ENCODE measurements at places on chromosomes 2 and 18.

DNA sequence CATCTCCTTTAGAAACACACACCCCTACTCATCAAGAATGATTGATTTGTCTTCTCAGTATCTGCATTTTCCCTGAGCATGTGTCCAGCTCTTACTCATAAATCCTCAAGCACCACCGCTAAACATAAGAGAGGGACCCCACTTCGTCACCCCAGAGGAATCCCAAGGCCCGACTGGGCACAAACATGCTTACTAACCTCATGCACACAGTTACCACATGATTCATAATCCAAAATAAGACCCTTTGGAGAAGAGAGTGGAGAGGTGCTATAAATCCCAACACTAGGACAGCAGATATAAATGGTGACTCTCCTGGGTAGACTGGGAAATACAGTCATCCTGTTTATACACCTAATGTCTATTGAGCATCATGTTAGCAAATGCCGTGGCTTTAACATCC lies 843.2 kb upstream of the ID2 start:
- DNase-seq: no peak

- DNase-seq: peak; percentile 75
These were observed 71.7 kb downstream of the TPGS2 start for GRCh38 chr18:36757081-36757480.

GRCh38 chr2:150166313-150167051 lies 321.0 kb downstream of the RND3 start:
- DNase-seq: no peak

GRCh38 chr18:3654442-3655253 lies 204.7 kb downstream of the TGIF1 start:
- no peak for DNase-seq

GRCh38 chr2:209473930-209474419 lies 50.1 kb downstream of the MAP2 start:
- DNase-seq: peak; percentile 69

DNA sequence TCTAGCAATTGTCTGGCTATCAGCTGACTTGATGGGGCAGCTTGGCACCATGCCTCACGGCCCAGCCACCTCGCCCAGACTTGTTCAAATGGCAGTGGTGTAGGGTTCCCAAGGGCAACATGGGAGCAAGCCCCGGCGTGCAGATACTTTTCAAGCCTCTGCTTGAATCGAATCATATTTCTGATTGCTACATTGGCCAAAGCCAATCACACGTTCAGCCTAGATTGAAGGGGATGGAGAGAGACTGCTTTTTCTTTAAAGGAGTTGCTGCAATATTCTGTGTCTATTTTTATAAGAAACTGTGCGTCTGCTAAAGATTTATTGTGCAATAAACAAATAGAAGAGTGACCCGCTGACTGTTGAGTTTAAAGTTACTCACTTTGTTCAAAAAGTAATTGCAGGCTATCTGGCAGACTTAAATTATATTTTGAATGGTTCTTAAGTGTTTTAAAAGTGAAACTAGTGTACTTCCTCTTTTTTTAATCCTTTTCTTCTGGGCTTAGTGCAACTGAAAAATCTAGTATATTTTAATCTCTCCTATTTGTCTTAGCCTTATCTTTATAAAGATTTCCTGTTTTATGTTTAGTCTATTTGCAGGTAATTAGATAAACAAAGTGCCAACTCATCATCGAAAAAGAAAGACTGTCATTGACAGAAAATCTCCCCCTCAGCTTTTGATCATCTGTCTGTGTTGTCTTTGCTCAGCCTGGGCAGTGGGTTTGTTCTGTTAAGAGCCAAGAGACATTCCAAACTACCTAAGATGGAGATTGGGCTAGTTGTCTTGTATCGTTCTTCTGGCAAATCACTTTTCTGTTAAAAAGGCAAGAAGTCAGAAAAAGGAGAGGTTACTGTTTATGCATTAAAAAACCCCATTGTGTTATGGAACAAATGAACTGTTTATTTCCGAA lies 156.1 kb downstream of the TPGS2 start:
- DNase-seq: peak; percentile 60

DNA sequence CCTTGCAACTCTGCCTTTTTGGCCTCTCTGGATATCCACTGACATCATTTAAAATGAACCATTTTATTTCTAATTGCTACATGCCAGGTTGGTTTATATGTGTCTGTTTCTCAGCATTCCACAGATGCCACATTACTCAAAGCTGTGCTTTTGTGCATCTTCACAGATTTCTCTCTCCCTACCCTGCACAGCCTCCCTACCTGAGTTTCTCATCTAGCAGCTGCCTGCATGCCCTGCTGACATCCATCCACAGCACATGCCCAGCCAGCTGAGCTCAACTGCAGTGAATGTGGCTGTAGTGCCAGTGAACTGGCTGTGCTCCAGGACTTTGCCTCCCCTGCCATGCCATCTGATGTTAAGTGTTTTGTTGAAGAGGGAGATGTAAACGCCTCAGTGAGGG lies 44.5 kb downstream of the PKP4 start:
- DNase-seq: no peak

- no peak for DNase-seq
These were observed 51.5 kb downstream of the TWIST2 start for GRCh38 chr2:238899386-238899785.

DNA sequence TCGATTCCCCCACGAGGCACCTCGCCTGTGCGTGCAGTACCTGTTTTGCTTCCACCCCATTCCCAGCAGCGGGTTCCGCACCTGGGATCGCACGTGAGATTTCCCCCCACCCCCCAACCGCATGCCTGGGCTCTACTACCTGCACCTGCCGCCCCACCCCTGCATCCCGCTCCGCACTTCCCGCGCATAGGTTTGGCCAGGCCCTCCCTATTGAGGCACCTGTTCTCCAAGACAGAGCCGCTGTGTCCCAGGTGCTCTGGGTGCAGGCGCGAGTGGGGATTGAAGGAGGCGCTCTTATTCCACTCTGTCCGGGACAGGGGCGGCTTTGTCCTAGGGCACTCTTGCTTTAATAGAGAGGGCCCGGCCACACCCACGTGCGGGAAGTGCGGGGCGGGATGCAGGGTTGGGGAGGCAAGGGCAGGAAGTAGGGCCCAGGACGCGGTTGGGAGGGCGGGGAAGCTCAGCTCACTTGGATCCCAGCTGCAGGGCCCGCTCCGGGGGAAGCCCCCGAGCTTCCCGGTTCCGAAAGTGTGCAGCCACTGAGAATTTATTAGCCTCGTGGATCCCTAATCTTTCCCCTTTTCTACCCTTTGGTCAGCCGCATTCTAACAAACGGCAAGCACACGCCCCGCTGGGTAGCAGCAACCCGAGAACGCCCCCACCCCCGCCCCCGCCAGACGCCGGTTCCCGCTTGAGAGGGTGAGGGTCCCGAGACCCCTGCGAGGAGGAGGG lies 670 bp upstream of the MOCOS start:
- peak; percentile 77 for DNase-seq

DNA sequence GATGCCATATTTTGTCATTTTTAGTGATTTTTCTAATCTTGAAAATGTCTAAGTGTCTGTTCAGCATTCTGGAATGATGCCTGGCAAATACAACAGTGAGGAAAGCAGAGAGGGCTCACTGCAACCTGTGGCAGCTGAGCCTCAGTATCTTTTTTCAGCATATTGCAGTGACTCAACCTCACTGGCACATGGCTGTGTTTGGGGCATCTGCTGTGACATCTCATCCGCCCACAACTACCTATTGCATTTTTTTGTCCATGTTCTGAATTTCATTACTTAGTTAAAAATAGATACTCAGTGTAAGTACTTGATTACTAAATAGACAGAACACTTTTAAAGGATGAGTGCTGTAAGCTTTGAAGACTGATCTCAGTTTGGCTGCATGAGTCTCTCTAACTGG lies 10.7 kb downstream of the BABAM2 start:
- peak; percentile 21 for DNase-seq

DNA sequence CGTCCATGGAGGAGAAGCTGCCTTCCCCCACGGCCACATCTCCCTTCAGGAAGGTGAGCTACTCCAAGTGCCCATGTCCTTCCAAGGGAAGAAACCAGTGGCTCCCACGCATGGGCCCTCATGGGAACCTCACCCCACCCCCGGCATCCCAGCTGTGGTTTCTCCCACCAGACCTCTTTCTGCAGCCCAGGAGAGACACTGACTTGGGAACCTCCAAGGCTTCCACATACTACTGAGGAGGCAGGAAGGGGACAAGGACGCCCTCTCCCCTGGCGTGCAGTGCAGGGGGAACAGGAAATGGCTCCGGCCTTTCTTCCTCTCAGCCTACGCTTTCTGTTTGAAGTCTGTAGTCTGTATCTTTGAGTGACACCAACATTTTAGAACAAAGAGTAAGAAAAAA lies 104.5 kb upstream of the EPC2 start:
- no peak for DNase-seq

GRCh38 chr2:240913810-240914644 lies 7.9 kb downstream of the CROCC2 start:
- DNase-seq: peak; percentile 85

DNA sequence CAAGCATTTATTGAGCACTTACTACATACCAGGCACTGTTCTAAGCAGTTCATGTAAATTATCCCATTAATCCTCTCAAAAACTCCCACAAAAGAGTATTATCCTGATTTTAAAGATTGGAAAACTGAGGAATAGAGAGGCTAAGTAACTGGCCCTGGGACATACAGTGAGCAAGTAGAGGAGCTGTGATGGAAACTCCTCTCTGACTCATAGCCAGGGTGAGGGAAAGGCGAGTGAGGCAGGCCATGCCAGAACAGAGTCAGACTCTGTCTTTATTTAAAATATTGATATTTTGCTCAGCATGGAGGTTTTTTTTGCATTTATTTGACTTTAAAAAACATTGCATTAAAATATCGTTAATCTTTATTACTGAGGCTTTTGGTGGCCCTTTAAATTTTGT lies 208.0 kb downstream of the LOXHD1 start:
- DNase-seq: no peak

- no peak for DNase-seq
These were observed 76.7 kb downstream of the TCF7L1 start for GRCh38 chr2:85209887-85210286.

DNA sequence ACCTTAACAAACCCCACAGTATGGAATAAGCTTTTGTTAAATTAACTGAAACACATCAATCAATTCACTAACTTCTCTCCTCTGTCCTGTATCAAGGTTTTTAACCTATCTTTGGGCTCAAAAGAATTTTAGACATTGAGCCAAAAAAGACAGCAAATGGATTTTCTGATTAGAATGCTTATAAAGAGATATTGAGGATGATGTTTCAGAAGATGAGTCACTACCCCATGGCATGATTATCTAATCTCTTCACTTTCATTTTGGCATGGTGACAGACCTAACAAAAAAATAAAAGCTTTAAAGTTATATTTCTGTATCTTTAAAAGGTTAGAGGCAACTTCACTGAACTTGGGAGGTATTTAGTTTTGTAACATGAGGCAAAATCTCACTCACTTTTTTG lies 55.5 kb downstream of the SGPP2 start:
- no peak for DNase-seq

DNA sequence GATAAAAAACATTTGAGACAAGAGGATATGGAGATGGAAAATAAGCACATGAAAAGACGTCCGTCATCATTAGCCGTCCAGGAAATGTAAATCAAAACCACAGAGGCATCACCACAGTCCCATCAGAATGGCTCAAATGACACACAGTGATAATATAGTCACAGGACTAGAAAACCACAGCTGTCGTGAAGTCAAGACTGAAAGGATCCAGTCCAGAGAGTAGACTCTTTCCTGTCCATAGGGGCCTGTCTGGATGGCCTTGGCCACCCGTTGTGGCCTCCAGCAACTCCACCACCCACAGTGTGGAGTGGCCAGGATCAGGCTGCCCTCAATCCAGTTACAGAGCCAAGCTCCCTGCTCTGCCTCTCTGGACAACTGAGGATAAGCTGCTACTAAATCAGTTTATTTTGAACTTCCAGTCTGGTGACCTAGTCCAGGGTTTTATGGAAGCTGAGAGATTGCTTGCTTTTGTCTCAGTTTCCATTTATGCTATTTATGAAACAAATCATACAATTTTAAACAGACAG lies 60.4 kb downstream of the RHOB start:
- no peak for DNase-seq

GRCh38 chr2:156526950-156527636 lies 90.9 kb downstream of the GPD2 start:
- no peak for DNase-seq

DNA sequence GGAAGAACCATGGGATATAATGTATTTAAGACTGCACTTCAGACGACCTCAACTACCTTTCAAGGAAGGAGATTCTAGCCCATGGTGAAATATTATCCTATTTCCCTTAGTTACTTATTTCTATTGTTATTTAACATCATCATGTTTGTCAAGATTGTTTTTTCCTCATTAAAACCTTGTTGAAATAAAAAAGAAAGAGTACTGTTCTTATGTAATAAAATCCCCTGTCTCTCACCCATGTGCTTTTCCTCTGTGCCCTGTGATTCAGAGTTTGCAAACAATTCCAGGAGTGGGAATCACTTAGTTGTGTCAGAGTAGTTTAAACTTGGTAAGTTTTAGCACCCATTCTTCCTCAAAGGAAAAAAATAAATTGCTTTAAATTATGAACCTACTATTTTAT lies 43.6 kb downstream of the ERBB4 start:
- DNase-seq: no peak

DNA sequence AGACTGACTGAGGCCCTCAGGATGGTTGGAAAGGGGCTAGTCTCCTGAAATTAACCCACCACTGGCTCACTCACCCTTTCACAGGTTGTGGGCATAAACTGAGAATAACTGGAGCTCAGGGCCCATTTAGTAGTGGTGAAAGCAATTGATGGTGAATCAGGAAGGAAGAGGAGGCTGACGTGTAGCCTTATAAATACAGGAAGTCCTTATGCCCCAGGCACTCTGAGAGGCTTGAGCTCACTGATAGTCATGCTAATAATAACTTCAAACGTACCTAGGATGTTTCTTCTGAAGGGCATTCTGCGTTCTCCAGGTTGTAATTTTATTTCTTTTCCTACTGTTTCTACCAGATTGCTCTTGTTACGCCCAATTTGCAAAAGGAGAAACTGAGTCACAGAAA lies 328.4 kb downstream of the CLIP4 start:
- no peak for DNase-seq

DNA sequence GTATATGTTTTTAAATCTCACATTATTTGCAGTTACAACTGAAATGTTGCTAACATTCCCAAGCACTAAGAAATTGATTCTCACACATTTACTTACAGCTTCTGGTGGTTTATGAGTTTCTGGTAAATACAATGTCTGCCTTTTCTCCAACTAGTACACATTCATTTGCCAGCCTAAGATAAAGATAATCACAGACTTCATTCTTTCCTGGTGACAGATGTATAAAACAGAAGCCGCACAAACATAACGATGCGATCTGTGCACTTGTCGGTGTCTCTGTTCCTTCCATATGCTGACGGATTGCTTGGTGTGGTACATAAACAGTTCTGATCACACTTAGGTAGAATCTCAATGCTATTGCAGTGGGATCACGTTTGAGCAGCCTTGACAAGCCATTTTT lies 100.4 kb upstream of the DDX18 start:
- no peak for DNase-seq

- no peak for DNase-seq
These were observed 53.8 kb upstream of the TMEM87B start for GRCh38 chr2:112001136-112001715.

All from GM03348 (cell line).